ENCODE measurements at places on chromosomes 16 and 17.

- H3K4me3 ChIP-seq, result no peak overlapping the region
- peaks cover 37% of the 10 kb centered on the region for H3K4me1 ChIP-seq
- H3K36me3 ChIP-seq, result peaks cover 11% of the 10 kb centered on the region
- H3K27ac ChIP-seq, result no peak overlapping the region
- DNase-seq, result peak; percentile 50
Observed at GRCh38 chr16:58020628-58021521, 4.7 kb upstream of the MMP15 start.

- no peaks in the 10 kb centered on the region for H3K4me1 ChIP-seq
- no peak overlapping the region for H3K27ac ChIP-seq
- H3K36me3 ChIP-seq, result no peaks in the 10 kb centered on the region
Observed at GRCh38 chr16:78749745-78750268, 650.4 kb downstream of the WWOX start.

GRCh38 chr16:27489906-27490305 lies 59.8 kb downstream of the GTF3C1 start:
- H3K27ac ChIP-seq, result no peak overlapping the region
- H3K36me3 ChIP-seq, result peaks cover 56% of the 10 kb centered on the region
- no peaks in the 10 kb centered on the region for H3K27me3 ChIP-seq

GRCh38 chr17:75501378-75502071 lies 13.8 kb downstream of the CASKIN2 start:
- H3K36me3 ChIP-seq, result peaks cover 25% of the 10 kb centered on the region
- H3K27me3 ChIP-seq, result no peaks in the 10 kb centered on the region
- no peak overlapping the region for H3K27ac ChIP-seq
- no peak for DNase-seq
- no peak overlapping the region for H3K4me3 ChIP-seq
- H3K4me1 ChIP-seq, result peaks cover 8% of the 10 kb centered on the region
